H7 (cell line): ENCODE measurements at places on chromosomes 3 and 15.

GRCh38 chr15:62566248-62566647 lies 401.2 kb upstream of the C2CD4B start:
- DNase-seq: no peak

DNA sequence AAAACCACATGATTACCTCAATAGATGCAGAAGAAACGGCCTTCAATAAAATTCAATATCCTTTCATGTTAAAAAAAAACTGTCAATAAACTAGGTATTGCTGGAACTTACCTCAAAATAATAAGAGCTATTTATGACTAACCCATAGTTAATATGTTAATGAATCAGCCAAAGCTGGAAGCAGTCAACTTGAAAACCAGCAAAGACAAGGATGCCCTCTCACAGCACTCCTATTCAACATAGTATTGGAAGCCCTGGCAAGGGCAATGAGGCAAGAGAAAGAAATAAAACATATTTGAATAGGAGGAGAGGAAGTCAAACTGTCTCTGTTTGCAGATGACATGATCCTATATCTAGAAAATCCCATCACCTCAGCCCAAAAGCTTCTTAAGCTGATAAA lies 456.1 kb downstream of the OCA2 start:
- no peak for DNase-seq

- no peak for DNase-seq
These were observed 6.6 kb upstream of the INAFM2 start for GRCh38 chr15:40316931-40317330.

DNA sequence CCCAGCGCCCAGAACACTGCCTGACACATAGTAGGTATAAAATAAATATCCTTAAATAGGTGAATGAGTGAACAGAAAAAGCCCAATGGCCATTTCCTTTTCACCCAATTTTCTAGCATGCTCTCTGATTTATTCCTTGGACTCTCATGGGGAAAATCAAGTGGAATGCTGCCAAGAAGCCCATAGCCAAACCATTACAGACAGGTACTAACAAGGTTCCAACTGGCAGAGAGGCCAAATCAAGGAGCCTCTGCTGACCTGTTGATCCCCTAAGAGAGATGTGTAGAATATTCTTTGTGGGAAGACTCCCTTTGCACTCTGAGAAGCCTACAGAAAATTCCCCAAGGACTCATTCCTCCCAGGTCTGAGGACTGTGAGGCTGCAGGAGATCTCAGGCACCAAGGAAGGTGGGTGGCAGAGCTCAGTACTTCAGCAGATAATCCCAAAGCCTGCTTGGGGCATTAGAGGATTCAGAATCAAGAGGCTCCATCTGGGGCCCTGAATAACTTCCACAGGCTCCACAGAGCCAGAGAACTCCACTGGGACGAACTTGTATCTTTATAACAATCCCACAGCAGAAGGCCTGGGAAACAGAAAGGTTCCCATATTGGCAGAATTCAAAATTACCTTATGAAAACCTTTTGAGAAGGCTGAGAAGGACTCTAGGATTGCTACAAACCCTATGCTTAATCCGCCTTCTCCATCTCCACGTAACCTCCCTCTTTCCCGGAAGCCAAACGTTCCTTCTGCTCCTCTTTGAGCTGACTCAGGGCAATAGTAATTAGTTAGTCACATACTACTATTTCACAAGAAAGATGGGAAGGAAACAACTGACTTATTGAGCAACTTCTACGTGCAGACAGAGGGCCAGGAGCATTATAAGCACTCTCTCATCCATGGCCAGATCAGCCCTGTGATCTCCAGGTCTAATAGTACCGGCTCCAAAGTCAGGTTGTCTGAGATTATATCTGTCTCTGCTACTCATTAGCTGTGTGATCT lies 34.5 kb downstream of the PRICKLE2 start:
- no peak for DNase-seq

- no peak for DNase-seq
These were observed 49.5 kb downstream of the ARHGAP31 start for GRCh38 chr3:119343719-119344118.

GRCh38 chr3:133792171-133792763 lies 13.3 kb upstream of the SRPRB start:
- DNase-seq: no peak

- no peak for DNase-seq
These were observed 134.6 kb downstream of the SLCO3A1 start for GRCh38 chr15:91988071-91988470.

DNA sequence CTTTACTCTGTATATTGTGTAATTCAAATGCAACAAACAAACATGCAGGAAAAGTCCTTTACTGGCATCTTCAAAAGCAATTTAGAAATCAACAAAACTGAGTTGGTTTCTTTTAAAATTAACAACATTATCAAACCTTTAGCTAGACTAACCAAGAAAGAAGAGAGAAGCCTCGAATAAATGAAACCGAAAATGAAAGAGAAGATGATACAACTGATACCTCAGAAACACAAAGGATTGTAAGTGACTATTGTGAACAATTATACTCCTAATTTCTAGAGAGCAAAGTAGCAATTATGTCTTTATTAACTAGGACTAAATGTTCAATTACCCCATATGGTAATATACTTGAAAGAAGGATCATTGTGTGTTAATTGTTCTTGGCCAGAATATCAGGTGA lies 49.2 kb upstream of the P3H2 start:
- DNase-seq: no peak

DNA sequence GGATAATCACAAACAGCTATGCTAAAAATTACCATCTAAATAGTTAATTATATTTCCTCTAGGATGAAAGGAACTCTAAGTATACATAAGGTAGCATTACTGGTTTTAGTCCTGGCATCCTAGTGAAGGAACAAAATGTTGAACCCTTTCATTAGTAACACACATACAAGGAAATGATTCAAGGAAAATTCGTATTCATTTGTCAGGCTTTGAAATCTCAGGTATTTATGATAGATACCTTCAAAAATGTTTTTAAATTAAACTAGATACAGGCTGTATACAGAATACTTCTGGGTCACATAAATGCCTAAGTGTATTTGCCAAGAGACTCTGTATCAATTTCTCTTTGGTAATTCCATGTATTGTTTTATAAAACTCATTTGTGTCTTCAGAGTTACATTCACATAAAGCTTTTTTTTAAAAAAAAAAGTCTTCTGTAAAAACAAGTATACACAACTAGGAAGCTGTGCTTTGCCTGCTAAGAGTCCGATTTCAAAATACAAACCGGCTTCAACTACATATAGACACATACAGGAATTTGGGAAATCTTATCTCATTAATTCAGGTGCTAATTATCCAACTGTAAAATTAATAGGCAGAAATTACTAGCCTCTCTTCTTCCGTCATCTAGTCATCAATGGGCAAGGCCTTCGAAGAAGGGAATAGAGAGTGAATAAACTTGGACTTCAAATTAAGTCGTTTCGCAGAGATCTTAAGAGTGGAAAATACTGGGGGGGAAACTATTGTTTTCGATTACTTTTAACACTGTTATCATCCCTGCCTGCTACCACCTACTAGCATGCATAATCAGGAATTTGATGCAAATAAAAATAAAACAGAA lies 1.3 kb downstream of the SECISBP2L start:
- no peak for DNase-seq

- DNase-seq: no peak
These were observed 29.0 kb upstream of the FGD5 start for GRCh38 chr3:14789640-14790285.

DNA sequence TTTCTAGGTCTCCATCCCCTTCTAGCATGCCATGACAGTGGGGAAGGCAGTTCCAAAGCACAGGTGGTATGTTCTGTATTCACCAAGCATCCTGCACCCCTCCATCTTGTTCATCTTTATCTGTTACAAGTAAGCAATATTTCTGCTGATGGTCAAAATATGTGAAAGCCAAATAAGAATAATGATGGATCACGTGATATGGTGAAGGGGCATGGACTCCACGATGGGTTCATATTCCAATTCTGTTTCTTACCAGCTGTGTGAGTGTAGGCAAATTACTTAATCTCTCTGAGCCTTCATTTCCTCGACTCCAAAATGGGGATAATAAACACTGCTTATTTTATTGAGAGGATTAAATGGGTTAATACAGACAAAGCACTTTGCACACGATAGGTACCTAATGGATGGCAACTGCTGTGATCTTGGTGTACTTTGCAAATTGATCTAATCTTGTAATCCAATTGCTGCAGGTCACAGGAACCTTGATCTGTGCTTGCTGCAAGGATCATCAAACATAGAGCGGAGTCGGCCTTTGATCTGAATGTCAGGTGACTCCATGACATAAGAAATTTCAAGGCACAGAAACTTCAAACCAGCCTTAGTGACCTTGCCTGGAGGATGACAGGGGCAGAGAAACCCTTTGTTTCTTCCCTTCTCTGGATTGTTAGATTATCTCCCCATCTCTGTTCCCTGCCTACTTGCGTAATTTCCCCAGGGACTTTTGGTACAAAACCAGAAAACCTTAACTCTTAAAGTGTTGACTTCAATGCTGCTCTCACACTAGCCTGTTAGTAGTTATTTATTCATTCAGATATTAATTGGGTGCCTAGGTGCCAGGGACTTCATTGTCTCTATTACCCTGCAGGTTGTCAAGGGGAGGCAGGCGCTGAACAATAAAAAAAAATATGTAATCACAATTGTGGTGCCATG lies 25.8 kb downstream of the SIAH2 start:
- DNase-seq: no peak

GRCh38 chr3:43958973-43959372 lies 268.2 kb downstream of the ABHD5 start:
- DNase-seq: no peak
